Stimulated activated CD8-positive, alpha-beta memory T cell treated with anti-CD3 and anti-CD28 coated beads, Interleukin-7, amount 100 ng/mL, for 1 hour (primary cell): ENCODE measurements at places on chromosomes 16 and 17.

DNA sequence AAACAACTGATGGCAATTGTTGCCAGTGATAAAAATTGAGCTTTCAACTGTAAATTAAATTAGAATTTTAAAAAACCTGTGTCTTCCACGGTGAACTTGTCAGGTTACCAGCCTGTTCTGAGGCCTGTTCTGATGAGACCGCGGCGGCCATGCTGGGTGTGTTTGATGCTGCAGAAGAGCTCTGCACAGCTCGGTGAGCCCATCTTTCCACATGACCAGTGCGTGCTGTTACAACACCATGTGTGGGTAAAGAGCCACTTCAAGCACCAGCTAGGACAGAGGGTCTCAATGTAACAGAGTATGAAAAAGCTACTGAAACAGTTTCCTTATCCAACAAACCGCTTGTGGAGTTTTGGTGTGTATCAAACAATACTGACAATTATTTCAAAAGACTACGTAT lies 48.5 kb downstream of the RPTOR start:
- DNase-seq: no peak

GRCh38 chr17:40431231-40431602 lies 12.0 kb upstream of the IGFBP4 start:
- no peak for DNase-seq

DNA sequence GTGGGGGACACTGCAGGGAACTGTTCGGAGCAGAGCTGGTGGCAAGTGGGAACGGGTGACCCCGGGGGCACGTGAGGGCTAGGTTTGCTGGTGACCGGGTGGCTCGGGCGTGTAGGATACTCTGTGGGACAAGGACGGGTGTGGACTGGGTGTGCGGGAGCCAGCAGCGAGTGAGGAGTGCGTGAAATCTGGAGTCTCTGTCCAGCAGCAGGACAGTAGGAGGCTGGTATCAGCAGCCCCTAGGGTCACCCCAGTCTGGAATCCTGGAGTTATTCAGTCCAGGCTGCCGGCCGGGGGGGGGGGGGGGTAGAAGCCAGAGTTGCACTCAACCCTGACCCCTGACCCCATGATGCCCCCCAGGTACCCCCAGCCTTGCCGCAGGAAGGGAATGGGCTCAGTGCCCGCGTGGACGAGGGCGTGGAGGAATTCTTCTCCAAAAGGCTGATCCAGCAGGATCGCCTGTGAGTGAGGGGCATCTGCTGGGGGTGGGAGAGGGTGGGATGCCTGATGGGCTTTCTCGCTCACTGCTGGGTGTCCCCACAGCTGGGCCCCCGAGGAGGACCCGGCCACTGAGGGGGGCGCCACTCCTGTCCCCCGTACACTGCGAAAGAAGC lies 6.2 kb downstream of the ACD start:
- DNase-seq: no peak

DNA sequence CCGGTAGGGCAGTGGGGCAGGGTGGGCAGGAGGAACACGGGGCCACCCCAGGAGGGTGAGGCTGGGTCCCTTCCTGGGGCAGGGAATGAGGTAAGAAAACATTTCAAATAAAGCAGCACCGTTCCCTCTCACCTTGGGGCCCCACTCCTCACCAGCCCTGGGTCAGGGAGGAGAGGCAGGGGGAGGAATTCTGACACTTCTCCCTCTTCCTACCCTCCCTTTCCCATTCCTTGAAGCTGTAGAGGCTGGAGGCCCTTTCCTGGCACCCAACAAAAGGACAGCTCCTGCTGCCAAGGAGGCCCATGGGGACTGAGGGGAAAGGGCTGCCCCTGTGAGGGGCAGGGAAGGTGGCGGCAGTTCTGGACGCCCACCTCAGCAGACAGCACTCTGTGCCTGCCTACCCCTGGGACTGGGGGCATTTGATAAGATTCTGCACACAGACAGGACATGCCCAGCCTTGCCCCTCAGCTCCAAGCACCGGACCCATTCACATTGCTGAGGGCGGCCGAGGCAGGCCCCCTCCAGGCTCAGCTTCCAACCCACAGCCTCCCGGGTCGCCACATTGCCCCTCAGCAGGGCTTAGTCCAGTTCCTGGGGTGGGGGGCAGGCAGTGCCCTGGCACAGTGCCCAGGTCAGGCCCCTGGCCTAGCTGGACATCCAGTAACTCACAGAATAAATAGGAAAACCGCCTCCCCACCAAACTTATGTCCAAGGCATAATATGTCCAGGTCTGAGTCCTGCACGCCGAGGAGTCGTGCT lies 6.2 kb downstream of the ATXN7L3 start:
- no peak for DNase-seq

DNA sequence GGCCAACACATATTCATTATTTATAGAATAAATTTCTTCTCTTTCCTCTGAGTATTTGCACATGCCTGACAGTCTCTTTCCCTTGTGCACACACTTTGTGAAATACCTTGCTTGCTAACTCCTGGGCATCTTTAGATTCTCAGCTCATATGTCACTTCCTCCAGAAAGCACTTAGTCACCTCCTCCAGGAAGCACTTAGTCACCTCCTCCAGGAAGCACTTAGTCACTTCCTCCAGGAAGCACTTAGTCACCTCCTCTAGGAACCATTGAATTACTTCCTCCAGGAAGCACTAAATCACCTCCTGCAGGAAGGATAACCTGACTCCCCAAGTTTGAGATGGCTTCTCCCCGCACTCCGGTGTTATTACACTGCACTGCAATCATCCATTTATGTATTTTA lies 462.5 kb upstream of the EEF2KMT start:
- DNase-seq: no peak

GRCh38 chr16:83807327-83807709 lies 460 bp upstream of the HSBP1 start:
- no peak for DNase-seq

DNA sequence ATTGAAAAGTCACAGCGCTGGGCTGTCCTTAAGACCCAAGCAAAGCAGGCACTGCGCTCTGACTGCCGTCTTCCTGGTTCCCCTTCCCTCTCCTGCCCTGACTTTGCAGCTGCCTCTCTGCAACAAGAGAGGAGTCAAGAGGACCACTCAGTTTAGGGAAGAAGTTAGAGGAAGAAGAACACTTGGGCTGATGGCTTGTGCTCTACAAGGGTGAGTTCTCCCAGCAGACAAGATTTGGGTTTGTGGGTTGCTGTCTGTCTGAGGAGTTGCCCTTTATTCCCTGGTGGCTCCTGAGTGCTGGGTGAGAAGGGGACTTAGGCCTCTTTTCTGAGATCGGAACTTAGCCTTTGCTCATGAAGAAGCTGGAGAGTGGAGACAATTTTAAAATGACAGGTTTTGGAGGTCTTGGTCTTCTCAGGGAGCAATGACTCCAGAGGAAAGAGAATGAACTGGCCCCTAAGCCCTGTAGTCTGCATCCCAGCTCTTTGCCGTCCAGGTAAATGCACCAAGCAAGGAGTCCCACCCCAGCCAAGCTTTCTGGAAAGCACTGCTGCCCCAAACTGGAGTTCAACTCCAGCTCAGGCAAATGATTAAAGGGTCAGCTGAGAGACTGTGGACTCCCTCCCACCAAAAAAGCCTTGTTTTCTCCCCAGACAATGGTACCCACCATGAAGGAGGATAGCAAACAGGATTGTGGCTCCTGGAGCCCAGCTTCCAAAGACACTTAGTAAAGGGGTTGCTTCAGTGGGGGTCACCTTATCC lies 2.7 kb upstream of the HOXB9 start:
- no peak for DNase-seq

- DNase-seq: no peak
Observed at GRCh38 chr17:2191785-2192184, 111.8 kb downstream of the SMG6 start.

DNA sequence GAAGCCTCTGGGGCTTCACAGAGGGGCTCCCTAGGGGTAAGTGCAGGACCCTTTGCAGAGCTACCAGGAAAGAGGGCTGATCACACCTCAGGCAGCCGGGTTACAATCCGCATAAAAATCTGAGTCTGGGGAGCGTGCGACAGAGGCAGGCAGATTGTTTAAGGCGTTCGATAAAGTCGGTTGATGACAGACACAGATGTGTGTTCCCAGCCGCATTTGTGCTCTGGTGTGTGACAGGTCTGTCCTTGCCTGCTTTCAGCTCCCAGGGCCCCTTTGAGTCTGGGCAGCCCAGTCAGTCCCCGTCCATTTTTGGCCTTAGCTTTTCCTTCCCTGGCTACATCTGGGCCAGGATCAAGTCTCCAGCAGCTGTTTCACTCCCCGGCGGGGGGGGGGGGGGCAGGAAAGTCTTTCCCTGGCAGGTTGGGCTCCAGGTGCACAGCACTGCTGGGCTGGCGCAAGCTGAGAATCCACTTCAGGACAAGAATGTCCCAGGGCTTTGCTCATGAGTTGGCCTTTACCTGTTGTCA lies 1.3 kb upstream of the ZACN start:
- DNase-seq: no peak

DNA sequence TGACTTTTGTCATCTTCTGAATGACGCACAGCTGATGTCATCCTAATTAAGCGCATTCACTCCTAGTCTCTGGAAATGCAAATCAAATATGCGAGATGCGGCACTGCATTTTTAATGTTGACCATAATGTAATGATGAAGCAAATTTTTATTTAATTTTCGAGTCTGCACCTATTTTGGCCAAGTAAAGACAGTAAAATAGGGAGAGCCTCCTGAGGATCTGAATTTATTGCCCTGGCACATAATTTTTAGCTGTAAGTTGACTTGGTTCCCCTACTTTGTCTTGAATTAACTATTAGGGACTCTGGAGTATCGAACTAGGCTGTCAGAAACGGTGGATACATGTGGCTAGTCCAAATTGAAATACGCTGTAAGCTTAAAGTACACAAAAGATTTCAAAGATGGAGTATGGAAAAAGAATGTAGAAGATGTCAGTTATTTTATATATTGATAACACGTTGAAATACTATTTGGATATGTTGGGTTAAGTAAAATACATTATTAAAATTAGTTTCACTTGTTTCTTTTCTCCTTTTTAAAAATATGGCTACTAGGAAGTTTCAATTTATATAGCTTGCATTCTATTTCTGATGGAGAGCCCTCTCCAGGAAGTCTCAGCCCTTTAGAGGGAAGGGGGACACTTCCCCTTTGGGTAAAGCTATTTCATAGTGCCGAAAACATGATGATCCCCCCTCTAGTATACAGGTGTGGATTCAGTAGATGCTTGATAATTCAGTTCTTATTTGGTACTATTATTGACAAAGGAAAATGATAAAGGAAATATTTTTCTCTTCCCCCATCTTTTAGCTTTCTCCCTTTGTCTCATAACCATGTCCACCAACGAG lies 991 bp downstream of the KPNA2 start:
- no peak for DNase-seq

GRCh38 chr16:68105611-68106010 lies 20.4 kb downstream of the NFATC3 start:
- no peak for DNase-seq

DNA sequence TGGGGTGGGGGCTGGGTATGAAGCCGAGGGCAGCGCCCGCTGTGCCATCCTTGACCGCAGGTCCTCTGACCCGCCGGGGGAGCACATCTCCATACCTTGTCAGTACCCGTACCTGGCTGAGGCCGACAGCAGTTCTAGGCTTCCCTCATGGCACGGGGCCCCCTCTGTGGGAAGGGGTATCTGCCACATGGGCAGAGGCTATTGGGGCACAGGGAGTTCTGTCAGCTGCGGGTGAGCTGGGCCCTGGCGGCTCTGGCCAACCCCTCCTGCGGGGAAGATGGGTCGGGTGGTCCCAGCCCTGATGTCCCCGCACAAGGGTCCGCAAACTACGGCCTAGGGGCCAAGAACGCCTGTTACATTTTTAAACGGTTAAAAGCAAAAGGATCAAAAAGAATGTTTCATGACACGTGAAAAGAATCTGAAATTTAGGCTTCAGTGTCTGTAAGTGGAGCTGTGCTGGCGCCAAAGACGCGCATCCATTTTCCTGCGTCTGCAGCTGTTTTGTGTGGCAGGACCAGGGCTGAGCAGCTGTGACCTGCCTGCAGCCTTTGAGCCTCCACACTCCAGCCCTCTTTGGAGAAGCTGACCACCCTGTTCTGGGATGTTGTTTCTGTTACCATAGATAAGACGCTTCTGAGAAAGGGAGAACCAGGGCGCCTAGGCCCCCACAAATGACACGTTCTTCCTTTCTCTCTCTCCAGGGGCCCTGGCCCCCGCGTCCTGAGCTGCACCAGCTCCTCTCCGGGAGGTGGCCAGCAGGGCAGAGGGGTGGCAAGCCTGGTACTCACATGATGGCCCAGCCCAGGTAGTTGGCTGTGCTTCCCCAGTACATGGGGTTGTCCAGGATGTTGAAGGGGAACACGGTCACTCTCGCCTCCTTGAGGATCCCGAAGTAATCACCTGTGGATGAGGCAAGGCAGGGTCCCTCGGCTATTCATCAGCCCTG lies 12.7 kb upstream of the RASD1 start:
- no peak for DNase-seq

- no peak for DNase-seq
Observed at GRCh38 chr16:89094252-89094879, 714 bp downstream of the ACSF3 start.

DNA sequence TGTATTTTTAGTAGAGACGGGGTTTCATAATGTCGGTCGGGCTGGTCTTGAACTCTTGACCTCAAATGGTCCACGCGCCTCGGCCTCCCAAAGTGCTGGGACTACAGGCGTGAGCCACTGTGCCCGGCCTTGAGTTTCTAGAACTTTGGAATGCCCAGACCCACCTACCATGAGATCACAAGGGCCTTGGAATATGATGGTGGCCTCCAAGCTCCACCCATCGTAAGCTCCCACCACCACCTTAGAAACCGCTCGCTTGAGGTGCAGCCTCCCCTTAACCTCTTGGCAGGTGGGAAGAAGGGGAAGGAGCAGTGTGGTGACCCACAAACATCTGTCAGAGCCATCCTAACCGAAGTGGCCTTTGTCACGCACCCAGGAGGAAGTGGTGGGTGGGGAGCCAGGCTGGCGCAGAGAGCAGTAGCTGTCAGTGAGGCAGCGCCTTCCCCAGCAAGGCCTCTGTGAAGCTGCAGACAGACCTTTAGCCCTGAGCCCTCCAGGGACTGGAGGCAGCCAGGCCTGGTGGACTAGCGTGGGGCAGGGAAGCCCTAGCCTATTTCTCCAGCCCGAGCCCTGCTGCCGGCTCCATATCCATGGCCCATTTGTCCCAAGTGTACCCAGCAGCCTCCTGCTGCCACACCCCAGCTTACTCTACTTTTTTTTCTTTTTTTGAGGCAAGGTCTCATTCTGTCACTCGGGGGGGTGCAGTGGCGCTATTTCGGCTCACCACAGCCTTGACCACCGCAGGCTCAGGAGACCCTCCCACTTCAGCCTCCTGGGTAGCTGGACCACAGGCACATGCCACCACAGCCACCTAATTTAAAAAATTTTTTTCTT lies 13.1 kb upstream of the SEPHS2 start:
- DNase-seq: peak; percentile 43

GRCh38 chr17:83175119-83175821 lies 95.9 kb downstream of the METRNL start:
- no peak for DNase-seq
